ENCODE measurements at places on chromosomes 1 and 21.

GRCh38 chr1:151221616-151222015 is 23.3 kb downstream of the PIP5K1A start:
- DNase-seq, result no peak

DNA sequence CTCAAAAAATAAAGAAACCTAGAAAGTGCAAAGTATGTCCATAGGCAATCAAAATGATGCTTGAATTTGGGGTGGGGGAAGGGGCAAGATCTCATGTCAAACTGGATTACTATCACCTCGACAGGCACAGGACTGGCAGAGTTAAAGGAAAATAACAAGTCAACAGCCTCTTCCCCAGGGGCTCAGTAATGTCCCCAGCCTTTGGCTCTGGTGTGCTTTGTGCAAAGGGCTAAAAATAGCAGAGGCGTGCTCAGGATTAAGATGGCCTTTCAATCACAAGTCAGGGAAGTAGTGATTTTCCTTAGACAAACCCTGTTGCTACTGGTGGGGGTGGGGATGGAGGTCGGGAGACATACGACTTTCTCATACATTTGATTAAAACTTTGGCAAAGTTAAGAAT is 63.5 kb upstream of the OLIG2 start:
- no peak for DNase-seq

- DNase-seq, result no peak
These were observed 74.4 kb upstream of the TTC34 start for GRCh38 chr1:2875707-2876561.

DNA sequence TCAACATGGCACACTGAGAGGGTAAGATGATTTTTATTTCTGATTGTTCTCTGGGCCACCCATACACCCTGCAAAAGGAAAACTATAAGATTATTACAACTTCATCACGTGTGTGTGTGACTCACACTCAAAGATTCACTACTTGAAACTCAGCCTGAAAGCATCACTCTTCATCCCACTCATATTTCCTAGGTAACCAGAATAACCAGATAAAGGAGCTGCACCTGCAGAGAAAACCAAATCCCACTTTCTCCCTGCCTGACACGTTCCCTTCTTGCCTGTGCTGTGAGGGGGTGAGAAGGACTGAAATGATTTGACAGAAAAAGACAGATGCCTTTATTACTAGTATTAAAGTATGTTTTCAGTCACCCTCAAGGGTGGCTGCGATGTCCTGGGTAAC is 131.6 kb downstream of the TGFBR3 start:
- DNase-seq, result peak; percentile 67

- no peak for DNase-seq
These were observed 87.1 kb upstream of the BCL10 start for GRCh38 chr1:85363521-85363920.

All from stimulated activated naive CD8-positive, alpha-beta T cell treated with anti-CD3 and anti-CD28 coated beads, Interleukin-15, amount 100 ng/mL, for 72 hours (primary cell).